ENCODE measurements at places on chromosomes 5 and 9. TPM values are rescaled to one million over a fixed set of nuclear protein-coding genes. Genes with fewer than 3 reads are reported as not detected.

Gene DOK3
- total RNA-seq: 1.7 TPM

Gene OSTF1
- total RNA-seq: 12.1 TPM

Gene PTGDS
- not detected for total RNA-seq

- DNase-seq: no peak
Observed at GRCh38 chr9:30258094-30258493, 2126.3 kb upstream of the ACO1 start.

Gene PIGO
- total RNA-seq: 16.6 TPM

Gene GCNT4
- total RNA-seq: 0.19 TPM

Gene NRG2
- 3.5 TPM for total RNA-seq

GRCh38 chr5:139051392-139051791, 146.8 kb downstream of the SIL1 start:
- no peak for DNase-seq

GRCh38 chr9:112069318-112070169, 105.6 kb downstream of the SUSD1 start:
- peak; percentile 70 for DNase-seq

GRCh38 chr5:172156541-172156994, 31.5 kb downstream of the STK10 start:
- DNase-seq: no peak

Gene CDC20B
- total RNA-seq: 0.07 TPM

GRCh38 chr5:146805081-146805480, 73.5 kb downstream of the PPP2R2B start:
- DNase-seq: peak; percentile 56

Gene IL33
- not detected for total RNA-seq

Gene IL5
- not detected for total RNA-seq

DNA sequence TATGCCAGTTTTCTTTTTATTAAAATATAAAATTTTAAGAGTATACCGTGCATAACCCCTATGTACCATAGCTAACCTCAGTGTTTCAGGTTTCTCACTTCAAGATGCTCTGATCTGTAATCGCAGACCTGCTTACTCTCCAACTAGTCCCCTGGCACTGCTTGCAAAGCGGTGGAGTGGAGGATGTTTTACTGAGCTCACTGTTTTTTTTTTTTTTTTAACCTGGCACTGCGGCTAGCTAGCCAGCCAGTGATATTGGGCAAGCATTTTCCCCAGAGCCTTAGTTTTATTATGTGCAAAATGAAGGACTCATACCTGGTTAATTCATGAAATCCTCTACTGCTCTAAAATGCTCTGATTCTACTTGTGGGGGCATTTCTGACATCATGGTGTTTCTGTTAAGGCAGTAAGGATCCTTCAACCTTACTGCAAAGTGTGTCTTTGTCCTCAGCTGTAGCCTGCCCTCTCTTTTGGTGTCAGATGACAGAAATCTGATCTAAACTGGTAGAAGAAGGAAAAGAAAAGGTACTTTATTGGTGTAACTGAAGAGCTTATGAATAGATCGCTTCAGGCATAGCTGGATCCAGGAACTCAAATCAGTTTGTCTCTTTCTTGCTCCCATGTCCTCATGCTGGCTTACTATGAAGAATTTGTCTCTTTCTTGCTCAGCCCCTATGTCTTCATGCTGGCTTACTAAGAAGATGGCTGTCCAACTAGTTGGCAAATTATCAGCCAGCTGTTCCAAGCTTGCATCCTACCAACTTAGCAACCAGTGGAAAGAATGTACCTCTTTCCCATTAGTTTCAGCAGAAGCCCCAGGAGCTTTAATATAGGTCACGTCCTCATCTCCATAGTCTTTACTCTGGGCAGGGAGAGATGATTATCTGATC, 59.8 kb downstream of the DOCK2 start:
- peak; percentile 72 for DNase-seq

- peak; percentile 59 for DNase-seq
Observed at GRCh38 chr9:92140074-92140753, 25.0 kb upstream of the SPTLC1 start.

DNA sequence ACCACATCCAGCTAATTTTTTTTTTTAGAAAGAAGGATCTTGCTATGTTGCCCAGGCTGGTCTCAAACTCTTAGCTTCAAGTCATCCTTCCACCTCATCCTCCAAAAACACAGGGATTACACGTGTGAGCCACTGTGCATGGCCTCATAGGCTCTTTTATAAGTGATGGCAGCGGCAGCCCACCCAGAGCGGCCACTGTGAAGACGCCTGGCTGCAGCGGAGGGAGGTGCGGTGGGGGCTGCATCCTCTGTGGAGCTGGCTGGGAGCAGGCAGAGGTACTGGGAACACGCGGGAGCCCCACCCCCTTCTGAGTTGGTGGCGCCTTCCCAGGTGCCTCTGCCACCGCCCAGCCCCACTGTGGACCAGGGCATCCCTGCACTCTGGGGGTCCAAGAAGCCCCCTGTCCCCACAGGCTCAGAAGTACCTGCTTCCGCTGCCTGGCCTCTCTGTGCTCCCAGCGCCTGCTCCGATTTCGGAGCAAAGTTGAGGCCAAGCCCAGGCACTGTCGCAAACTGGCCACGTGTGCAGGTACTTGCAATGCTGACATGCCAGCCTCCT, 16.9 kb upstream of the ECPAS start:
- DNase-seq: no peak

GRCh38 chr9:2385746-2386145, 235.8 kb upstream of the VLDLR start:
- DNase-seq: no peak

GRCh38 chr5:142012186-142012785, 541 bp downstream of the GNPDA1 start:
- no peak for DNase-seq

GRCh38 chr9:33241298-33241697, 1.3 kb downstream of the SPINK4 start:
- no peak for DNase-seq
